ENCODE measurements at places on chromosomes 7 and 10. TPM values are rescaled to one million over a fixed set of nuclear protein-coding genes. Genes with fewer than 3 reads are reported as not detected.

DNA sequence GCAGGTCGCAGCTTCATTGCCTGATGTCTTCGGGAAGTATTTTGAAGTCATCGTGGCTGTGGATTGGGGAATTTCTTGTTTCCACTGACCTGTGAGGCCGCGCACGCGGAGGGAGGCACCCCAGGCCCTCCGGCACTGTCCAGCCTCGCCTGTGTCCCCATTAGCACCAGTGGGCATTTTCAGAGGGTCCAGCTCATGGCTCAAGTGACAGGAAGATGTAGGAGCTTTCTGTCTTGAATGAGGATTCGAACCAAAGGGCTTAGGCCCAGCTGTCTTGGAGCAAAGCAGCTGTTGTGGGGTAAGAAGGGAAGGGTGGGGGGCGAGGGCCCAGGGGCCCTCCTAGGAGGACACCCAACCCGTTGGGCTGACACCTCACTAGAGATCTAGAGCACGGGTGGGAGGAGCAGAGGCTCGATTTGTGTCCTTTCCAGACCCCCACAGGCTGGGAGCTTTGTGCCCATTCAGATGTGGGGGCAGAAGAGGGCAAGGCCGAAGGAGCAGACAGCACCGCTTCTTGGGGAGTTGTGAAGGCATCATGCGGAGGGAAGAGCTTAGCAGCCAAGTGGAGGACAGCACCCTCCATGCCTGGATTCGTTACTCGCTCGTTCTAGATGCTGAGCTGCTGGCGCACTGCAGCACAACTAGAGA, 914 bp downstream of the ZNF37A start:
- peak overlapping the region; percentile 79 for H3K4me3 ChIP-seq
- peaks cover 8% of the 10 kb centered on the region for H3K4me1 ChIP-seq
- no peak for DNase-seq
- peaks cover 50% of the 10 kb centered on the region for H3K36me3 ChIP-seq
- H3K27ac ChIP-seq, result peak overlapping the region; percentile 96

DNA sequence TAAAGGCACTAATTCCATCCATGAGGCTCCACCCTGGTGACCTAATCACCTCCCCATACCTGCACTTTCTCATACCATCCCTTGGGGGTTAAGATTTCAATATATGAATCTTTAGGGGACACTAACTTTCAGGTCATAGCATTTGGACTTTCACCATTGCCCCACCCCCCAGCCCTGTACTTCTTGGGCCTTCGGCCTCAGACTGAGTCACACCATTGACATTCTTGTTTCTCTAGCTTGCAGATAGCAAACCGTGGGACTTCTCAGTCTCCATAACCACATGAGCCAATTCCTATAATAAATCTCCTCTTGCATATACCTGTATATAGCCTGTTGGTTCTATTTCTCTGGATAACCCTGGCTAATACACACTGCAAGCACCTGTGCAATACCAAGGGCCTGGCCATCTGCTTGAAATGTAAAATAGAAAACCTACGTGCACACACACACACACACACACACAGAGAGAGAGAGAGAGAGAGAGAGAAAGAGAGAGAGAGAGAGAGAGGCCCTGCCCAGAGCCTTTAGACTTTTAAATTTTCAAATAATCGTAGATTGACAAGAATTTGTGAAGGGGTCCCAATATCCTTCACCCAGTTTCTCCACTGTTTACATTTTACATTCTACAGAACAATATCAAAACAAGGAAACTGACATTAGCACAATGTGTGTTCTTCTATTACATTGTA, 25.3 kb downstream of the ANXA8 start:
- no peak for DNase-seq
- no peak overlapping the region for H3K4me3 ChIP-seq
- no peaks in the 10 kb centered on the region for H3K36me3 ChIP-seq

DNA sequence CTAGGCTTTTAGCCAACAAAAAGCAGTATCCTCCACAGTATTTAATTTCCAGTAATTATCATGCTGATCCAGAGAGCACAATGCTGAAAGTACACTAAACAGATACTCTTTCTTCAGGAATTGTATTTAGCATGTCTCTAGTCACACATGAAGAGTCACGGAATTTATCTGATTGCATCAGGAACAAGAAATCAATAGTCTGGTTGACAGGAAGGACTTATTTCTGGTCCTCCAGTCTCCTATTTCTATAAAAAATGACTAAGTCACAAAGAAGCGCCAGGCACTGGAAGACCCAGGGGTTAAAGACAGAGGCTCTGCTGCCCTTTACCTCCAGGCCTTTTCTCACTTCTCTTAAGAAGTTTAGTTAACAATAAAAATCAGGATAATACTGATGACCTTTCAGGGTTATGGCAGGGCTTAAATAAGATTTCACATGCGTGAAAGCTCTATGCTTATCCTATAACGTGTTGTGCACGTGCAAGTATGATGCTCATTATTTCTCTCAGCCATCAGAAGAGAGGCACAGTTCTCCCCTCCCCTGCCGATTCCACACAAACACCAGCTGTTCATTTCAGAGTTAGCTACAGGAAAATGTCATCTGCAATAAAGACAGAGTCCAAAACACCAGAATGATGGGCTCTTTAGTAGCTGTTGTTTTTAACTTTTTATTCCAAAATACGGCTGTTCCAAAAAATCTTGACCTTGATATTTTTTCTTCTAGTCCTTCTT, 36.9 kb downstream of the SLC26A4 start:
- no peaks in the 10 kb centered on the region for H3K36me3 ChIP-seq

GRCh38 chr10:72344932-72345331, 9.8 kb downstream of the DNAJB12 start:
- no peak for DNase-seq
- H3K4me3 ChIP-seq, result no peak overlapping the region
- no peak overlapping the region for H3K27ac ChIP-seq
- H3K27me3 ChIP-seq, result no peaks in the 10 kb centered on the region

The ASB10 gene
- not detected for total RNA-seq

DNA sequence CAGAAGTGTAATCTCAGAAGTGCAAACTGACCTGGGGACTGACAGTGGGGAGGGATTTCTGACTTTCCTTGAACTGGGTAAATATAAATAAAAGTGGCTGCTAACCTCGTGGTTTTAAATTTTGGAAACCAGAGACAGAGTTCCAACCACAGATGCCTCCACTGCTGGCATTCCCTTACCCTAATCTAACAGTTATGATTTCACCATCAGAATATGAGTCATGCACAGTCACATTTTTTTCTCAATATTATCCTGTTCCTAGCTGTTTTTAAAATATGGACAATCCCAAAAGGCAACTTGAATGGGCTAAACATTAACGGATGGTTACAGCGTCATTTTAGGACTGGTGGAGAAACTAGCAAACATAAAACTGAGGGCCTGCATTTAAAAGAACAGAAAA, 264.3 kb upstream of the INHBA start:
- no peak overlapping the region for H3K27ac ChIP-seq
- peaks cover 3% of the 10 kb centered on the region for H3K36me3 ChIP-seq
- no peak overlapping the region for H3K4me3 ChIP-seq
- DNase-seq, result no peak

The CCL24 gene
- total RNA-seq, result not detected

DNA sequence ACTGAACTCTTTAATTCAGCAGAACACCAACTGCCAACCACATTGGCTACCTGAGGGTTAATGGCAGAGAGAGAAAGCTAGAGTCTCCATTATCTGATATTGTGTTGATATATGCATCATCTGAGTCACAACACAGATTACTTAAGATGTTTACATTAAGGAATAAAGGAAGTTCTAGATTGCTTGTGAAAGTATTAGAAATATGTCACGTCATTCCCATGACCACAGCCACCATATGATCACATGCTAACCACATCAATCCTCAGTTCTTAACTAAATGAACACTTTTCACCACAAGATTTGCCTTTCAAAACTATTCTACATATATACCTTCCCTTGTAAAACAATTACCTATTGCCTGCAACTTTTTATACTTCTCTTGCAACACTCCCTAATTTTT, 337.9 kb downstream of the FGFR2 start:
- H3K4me3 ChIP-seq, result no peak overlapping the region
- no peak overlapping the region for H3K27ac ChIP-seq
- H3K27me3 ChIP-seq, result no peaks in the 10 kb centered on the region

DNA sequence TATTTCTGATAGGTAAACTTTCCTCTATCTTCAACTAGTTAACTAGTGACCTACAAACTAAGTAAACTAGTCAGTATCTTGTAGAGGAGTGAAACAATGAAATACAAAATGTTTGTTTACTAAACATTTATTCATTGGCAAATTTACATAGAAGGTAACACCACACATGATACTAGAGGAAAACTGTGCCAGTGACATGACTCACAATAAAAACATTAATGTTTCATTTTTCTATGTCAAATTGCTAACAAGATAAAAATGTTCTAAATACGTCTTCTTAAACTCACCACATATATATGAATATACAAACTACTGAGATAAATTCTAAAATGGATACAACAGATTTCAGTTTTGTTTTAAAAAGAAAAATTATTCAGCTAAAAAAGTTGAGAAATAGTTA, 471.3 kb downstream of the PARD3 start:
- H3K27me3 ChIP-seq, result no peaks in the 10 kb centered on the region
- no peak overlapping the region for H3K4me3 ChIP-seq
- DNase-seq, result no peak
- H3K27ac ChIP-seq, result no peak overlapping the region

GRCh38 chr7:152035817-152036216, 10.3 kb downstream of the GALNT11 start:
- no peaks in the 10 kb centered on the region for H3K4me1 ChIP-seq
- H3K36me3 ChIP-seq, result peaks cover 44% of the 10 kb centered on the region
- H3K27me3 ChIP-seq, result no peaks in the 10 kb centered on the region
- H3K27ac ChIP-seq, result no peak overlapping the region

The BBS9 gene
- 22.8 TPM for total RNA-seq

DNA sequence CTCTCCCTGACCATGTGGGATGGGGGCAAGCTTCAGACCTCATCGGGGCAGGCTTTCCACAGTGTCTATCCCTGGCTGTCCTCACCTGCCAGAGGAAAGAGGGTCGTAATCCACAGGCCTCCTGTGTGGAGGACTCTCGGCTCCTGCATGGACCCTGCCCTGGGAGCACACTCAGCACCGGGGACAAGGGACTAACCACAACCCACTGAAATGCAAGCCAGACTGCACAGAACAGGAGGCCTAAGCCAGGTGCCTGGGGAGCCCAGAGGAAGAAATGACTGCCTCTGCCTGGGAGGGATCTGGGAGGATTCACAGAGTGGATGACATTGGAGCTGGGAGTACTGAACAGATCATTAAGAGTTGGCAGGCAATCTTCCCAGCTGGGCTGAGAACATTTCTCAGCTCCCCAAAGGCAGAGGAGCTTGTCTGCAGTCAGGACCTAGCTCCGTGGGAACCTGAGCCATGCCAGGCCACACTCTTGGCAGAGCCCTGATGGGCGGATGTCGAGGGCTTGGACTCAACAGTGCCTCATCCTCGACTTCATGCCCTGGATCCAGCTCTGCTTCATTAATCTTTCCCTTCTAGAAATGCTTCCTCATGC, 213.4 kb downstream of the USP6NL start:
- no peak overlapping the region for H3K27ac ChIP-seq
- no peak for DNase-seq
- H3K4me3 ChIP-seq, result no peak overlapping the region
- peaks cover 19% of the 10 kb centered on the region for H3K27me3 ChIP-seq
- H3K4me1 ChIP-seq, result peaks cover 5% of the 10 kb centered on the region
- no peaks in the 10 kb centered on the region for H3K36me3 ChIP-seq

The OR2F2 gene
- total RNA-seq, result not detected

The SERPINE1 gene
- total RNA-seq, result 0.11 TPM

The IDI2 gene
- total RNA-seq, result not detected

DNA sequence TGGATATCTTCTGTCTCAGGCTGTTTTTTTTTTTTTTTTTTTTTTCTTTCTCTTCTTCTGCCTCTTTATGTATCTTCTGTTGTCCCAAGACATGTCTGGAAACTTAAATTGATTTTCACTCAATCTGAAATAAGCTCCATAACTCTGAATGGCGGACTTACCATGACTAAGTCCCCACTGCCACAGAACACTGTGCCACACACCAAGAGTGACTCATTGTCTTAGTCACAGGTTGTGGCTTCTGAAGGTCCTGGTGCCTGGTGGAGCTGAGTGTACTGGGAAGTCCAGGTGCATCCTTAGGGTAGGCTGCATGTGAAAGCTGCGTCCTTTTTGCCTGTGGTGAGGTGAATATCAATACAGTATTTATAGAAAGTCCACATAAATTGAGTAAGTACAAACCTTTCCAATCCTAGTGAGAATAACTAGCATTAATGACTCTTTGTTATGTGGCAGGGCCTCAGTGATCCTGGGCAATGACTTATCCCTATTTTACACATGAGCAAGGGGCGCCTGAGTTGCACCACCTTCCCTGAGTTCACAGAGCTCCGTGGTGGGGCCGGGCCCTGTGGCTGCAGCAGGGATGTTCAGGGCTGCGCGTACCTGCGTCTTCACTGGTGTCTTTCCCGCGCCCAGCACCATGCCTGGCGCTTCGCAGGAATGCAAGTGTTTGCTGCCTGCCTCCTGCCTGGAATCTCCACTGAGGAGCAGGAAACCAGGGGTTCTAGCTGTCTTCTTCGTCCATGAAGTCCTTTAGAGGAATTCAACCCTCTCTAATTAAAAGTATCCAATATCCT, 4.3 kb downstream of the PFKP start:
- H3K36me3 ChIP-seq, result no peaks in the 10 kb centered on the region
- H3K4me3 ChIP-seq, result no peak overlapping the region
- no peak overlapping the region for H3K27ac ChIP-seq
- no peaks in the 10 kb centered on the region for H3K4me1 ChIP-seq
- no peak for DNase-seq

The GDI2 gene
- total RNA-seq, result 287 TPM

- H3K4me1 ChIP-seq, result peaks cover 6% of the 10 kb centered on the region
- no peaks in the 10 kb centered on the region for H3K27me3 ChIP-seq
- no peak for DNase-seq
- H3K4me3 ChIP-seq, result no peak overlapping the region
- no peak overlapping the region for H3K27ac ChIP-seq
These were observed 31.3 kb upstream of the DAGLB start for GRCh38 chr7:6479067-6479466.

GRCh38 chr10:57743711-57744110, 524.0 kb downstream of the IPMK start:
- no peak overlapping the region for H3K27ac ChIP-seq
- H3K36me3 ChIP-seq, result no peaks in the 10 kb centered on the region
- DNase-seq, result no peak
- no peaks in the 10 kb centered on the region for H3K4me1 ChIP-seq
- H3K4me3 ChIP-seq, result no peak overlapping the region
- H3K27me3 ChIP-seq, result no peaks in the 10 kb centered on the region

- no peaks in the 10 kb centered on the region for H3K27me3 ChIP-seq
- H3K4me3 ChIP-seq, result no peak overlapping the region
- no peak for DNase-seq
- H3K27ac ChIP-seq, result peak overlapping the region; percentile 24
- peaks cover 47% of the 10 kb centered on the region for H3K4me1 ChIP-seq
- H3K36me3 ChIP-seq, result peaks cover 4% of the 10 kb centered on the region
These were observed 123.1 kb downstream of the CLEC2L start for GRCh38 chr7:139646566-139646965.

DNA sequence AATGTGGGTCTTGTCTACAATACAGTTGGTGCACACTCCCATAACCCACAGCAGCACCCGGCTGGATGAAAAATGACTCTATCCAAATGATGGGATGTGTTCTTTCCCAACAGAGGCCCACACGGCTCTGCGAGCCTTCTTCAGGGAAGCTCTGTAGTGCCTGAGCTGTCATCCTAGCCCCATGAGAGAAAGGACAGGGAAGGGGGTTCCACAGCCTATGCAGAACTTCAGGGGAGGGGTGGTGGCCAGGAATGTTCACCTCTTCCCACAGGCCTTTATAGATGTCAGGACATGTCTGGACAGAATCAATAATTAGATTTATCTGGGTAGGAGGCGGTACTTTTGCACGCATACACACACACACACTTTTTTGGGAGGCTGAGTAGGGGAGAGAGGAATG, 109.0 kb downstream of the JCAD start:
- no peak for DNase-seq
- H3K27ac ChIP-seq, result no peak overlapping the region
- H3K4me3 ChIP-seq, result no peak overlapping the region
- H3K36me3 ChIP-seq, result no peaks in the 10 kb centered on the region
- H3K4me1 ChIP-seq, result peaks cover 15% of the 10 kb centered on the region

All from progenitor cell of endocrine pancreas (in vitro differentiated cells).